ENCODE measurements at places on chromosomes 6 and 20. TPM values are rescaled to one million over a fixed set of nuclear protein-coding genes. Genes with fewer than 3 reads are reported as not detected.

EEF1A2 gene
- total RNA-seq = 0.43 TPM

HLA-DQB2 gene
- total RNA-seq = not detected

VARS2 gene
- 15.1 TPM for total RNA-seq

JAG1 gene
- total RNA-seq = 12.1 TPM

SIM1 gene
- total RNA-seq = not detected

MUCL3 gene
- total RNA-seq = not detected

MYB gene
- total RNA-seq = 0.43 TPM

PLCB1 gene
- total RNA-seq = 19.0 TPM

GNAS-AS1 gene
- total RNA-seq = 0.64 TPM

C4A gene
- 6.0 TPM for total RNA-seq

KIF13A gene
- 53.8 TPM for total RNA-seq

PPP1R14C gene
- total RNA-seq = not detected

TMEM200A gene
- 47.7 TPM for total RNA-seq

TFEB gene
- total RNA-seq = 3.0 TPM

PFDN4 gene
- total RNA-seq = 130 TPM

EYA2 gene
- total RNA-seq = not detected

JPH2 gene
- total RNA-seq = 50.5 TPM

FITM2 gene
- total RNA-seq = 10.8 TPM

GNRH2 gene
- not detected for total RNA-seq

RSPH4A gene
- 0.32 TPM for total RNA-seq

HAO1 gene
- not detected for total RNA-seq

NKX2-2 gene
- not detected for total RNA-seq
